ENCODE measurements at places on chromosomes 13 and 19. TPM values are rescaled to one million over a fixed set of nuclear protein-coding genes. Genes with fewer than 3 reads are reported as not detected.

RPS28 gene
- 352 TPM for total RNA-seq

KIR3DL1 gene
- 1.6 TPM for total RNA-seq

CCDC61 gene
- 0.94 TPM for total RNA-seq

CSNK1A1L gene
- total RNA-seq: not detected

LAIR1 gene
- total RNA-seq: 40.7 TPM

FGF21 gene
- total RNA-seq: not detected

CNMD gene
- total RNA-seq: 0.10 TPM

ABHD17A gene
- 97.8 TPM for total RNA-seq

CEBPA gene
- 19.8 TPM for total RNA-seq

LSR gene
- total RNA-seq: 13.1 TPM

CRLF1 gene
- total RNA-seq: 0.21 TPM

TEX26 gene
- total RNA-seq: not detected

AMER2 gene
- 0.10 TPM for total RNA-seq

SCGB2B2 gene
- total RNA-seq: 0.10 TPM

ZNF653 gene
- total RNA-seq: 3.5 TPM

THSD1 gene
- 0.52 TPM for total RNA-seq

KLHL1 gene
- not detected for total RNA-seq

LENG9 gene
- total RNA-seq: 3.3 TPM

FFAR2 gene
- total RNA-seq: 16.5 TPM

LIPE gene
- 2.5 TPM for total RNA-seq

SBNO2 gene
- 53.8 TPM for total RNA-seq

USF2 gene
- 117 TPM for total RNA-seq

GJB6 gene
- total RNA-seq: 0.94 TPM

IGFL2 gene
- not detected for total RNA-seq

ZNF225 gene
- total RNA-seq: 0.52 TPM

STAP2 gene
- total RNA-seq: 0.42 TPM

LMTK3 gene
- 1.5 TPM for total RNA-seq

FAAP24 gene
- 0.42 TPM for total RNA-seq

BCL3 gene
- 33.0 TPM for total RNA-seq

MATK gene
- total RNA-seq: 31.6 TPM

COL4A1 gene
- 0.21 TPM for total RNA-seq

ZNF222 gene
- 3.1 TPM for total RNA-seq

SERPINE3 gene
- total RNA-seq: 0.10 TPM

ELOF1 gene
- 29.3 TPM for total RNA-seq

EDNRB gene
- 0.21 TPM for total RNA-seq

ZNF763 gene
- 1.7 TPM for total RNA-seq

ZNF93 gene
- total RNA-seq: 15.0 TPM

PCDH8 gene
- total RNA-seq: not detected

MCF2L gene
- 5.8 TPM for total RNA-seq

CEACAM20 gene
- not detected for total RNA-seq

UQCRFS1 gene
- total RNA-seq: 38.1 TPM

SLC8A2 gene
- not detected for total RNA-seq

TEX29 gene
- 0.21 TPM for total RNA-seq

TRAPPC2B gene
- 10.9 TPM for total RNA-seq

CDX2 gene
- not detected for total RNA-seq

RBM42 gene
- total RNA-seq: 16.0 TPM

ZNF460 gene
- 90.5 TPM for total RNA-seq

BST2 gene
- 25.1 TPM for total RNA-seq

MRI1 gene
- 17.0 TPM for total RNA-seq
